ENCODE measurements at places on chromosomes 5 and 9.

GRCh38 chr5:116583862-116584222 is 9.2 kb upstream of the SEMA6A start:
- DNase-seq = no peak

DNA sequence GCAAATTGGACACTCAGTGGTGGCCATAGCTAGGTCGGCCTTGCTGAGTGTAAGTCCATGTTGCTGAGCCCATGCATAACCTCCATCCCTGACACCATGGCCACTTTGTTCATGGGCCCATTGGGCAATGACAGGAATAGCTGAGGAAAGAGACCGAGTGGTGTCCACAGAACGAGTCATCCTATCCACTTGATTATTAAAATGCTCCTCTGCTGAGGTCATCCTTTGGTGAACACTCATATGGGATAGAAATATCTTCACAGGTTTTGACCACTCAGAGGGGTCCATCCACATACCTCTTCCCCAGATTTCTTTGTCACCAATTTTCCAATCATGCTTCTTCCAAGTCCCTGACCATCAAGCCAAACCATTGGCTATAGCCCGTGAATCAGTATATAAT is 63.6 kb downstream of the PPIC start:
- DNase-seq = no peak

GRCh38 chr5:64759960-64760660 is 8.4 kb downstream of the SREK1IP1 start:
- DNase-seq = no peak

- DNase-seq = no peak
These were observed 362.8 kb downstream of the IRX1 start for GRCh38 chr5:3958389-3958788.

DNA sequence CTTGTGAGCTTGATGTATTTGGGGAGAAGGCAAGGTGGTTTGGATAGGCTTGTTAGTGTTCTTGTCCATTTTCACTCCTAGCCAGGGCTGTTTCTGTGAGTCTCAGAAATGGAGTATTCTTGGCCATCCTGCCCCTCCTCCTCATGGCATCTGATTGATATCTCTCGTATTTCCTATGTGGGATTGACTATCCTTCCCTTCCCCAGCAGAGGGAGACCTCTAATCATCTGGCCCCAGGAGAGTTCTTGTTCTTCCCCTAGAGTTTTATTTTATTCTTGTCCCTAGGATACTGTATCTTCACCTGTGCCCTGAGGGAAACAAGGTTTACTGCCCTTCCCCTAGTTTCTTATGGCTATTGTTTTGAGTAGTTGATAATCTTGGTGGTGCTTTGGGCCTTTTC is 114.4 kb downstream of the VPS13A start:
- DNase-seq = no peak

DNA sequence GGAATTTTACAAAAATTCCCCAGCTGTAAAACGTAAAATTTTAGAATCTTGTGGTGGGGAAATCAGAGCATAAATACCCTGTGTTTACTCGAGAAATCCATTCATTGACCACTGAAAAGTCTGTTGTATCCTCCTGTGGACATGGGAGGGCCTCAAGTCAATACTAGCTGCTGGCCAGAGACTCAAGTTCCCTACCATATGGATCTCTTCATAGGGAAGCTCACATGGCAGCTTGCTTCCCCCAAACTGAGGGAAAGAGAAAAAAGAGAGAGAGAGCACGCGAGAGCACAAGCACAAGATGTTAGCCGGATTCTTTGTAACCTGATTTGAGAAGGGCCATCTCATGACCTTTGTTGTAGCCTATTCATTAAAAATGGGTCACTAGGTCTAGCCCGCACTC is 591.9 kb downstream of the LRRC70 start:
- no peak for DNase-seq

DNA sequence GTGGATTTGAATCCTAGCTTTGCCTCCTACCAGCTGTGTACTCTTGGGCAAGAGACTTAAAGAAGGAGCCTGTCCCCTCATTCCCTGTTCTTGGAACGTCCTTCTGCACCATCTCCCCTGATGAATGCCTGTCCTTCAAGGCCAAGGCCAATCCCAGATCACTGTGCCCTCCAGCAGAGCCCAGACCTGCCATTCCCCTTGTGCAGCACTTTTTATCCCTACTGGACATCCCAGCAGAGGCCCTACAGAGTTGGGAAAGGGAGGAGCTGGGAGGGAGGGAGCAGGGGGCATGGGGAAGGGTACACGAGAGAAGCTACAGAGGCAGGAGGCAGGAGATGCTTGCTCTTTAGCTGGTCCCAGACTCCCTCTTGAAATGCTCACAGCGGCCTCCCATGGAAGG is 223.9 kb downstream of the PBX3 start:
- no peak for DNase-seq

- no peak for DNase-seq
These were observed 341.0 kb upstream of the POU5F2 start for GRCh38 chr5:94082405-94082804.

DNA sequence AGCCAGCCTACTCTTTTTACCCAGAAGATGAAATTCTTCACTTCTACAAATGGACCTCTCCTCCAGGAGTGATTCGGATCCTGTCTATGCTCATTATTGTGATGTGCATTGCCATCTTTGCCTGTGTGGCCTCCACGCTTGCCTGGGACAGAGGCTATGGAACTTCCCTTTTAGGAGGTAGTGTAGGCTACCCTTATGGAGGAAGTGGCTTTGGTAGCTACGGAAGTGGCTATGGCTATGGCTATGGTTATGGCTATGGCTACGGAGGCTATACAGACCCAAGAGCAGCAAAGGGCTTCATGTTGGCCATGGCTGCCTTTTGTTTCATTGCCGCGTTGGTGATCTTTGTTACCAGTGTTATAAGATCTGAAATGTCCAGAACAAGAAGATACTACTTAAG is 16.6 kb downstream of the OCLN start:
- no peak for DNase-seq

GRCh38 chr5:79845448-79846197 is 145.4 kb downstream of the MTX3 start:
- DNase-seq = no peak

DNA sequence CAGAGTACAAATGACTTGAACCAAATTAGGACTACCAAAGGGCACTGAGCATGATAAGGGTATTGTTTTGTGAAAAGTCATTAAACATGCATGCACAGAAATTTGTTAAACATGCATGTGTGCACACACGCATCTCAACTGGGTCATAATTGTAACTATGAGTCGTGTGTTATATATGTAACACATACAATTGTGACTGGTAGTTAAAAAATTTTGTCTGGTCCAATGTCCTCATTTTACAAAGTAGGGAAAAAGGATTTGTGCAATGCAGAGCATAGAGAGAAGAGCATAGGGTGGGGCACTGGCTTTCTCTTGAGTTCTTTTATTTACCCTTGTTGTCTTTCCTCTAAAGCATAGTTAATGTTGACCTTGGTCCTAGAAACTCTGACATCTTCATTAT is 19.3 kb upstream of the IGFBPL1 start:
- no peak for DNase-seq

GRCh38 chr5:163571744-163572143 is 66.3 kb downstream of the MAT2B start:
- no peak for DNase-seq

DNA sequence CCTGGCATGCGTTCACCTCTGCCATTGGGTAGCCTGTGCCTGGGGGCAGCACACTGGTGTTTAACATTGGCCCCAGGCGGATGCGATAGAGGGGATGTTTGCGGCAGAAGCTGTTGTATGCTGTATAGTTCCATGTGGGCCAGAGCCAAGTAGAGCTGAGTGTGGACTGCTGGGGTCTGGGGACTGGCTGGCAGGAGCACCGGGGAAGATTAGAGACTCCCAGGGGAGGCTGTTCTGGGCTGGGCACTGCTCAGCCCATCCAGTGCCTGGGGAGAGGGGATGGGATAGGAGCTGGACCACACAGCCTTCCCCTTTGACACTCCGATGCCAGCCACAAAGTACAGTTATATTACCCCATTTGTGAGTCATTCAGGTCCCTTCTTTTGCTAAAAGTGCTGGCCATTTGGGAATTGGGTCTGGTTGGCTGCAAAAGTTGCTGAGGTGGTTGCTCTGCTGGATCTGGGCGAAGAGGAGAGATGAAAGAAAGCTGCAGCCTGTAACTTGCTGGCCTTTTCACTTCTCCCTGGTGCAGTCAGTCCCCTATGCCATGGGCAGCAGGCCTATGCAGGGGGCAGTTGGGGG is 73.8 kb downstream of the RGS3 start:
- DNase-seq = no peak

GRCh38 chr5:81632679-81633078 is 118.2 kb downstream of the SSBP2 start:
- no peak for DNase-seq

- DNase-seq = no peak
These were observed 84.8 kb downstream of the ADAMTS2 start for GRCh38 chr5:179260324-179261070.

DNA sequence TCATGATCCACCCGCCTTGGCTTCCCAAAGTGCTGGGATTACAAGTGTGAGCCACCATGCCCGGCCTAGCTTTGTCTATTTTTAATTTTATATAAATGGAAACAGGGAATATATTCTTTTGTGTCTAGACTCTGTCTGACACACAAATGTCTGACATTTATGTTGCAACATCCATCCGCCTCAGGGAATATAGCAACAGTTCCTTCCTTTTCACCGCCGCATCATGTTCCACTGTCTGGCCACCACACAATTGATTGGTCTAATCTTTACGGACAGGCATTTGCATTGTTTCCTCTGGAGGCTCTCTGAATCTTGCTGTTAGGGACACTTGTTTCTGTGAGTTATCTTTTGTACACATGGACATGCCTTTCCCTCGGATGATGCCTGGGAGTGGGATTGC is 20.1 kb upstream of the TBC1D9B start:
- DNase-seq = no peak

- no peak for DNase-seq
These were observed 58.4 kb downstream of the TEX10 start for GRCh38 chr9:100294341-100294740.

DNA sequence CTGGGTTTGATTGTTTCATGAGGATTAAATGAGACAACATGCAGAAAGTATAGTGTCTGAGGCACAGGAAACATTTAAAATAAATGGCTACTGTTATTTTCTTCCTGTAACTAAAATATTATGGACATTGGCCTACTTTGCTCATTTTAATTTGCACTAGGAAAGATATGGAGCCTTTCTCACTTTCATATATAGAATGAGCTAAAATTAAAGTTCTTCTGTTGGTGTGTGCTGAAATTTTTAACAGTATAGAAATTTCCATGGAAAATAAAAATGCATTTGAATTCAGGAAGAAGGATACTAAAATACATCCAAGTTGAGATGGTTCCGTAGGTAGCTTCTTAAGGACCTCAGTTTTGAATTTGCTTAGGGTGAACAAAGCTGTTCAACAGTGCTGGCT is 131.9 kb downstream of the MAST4 start:
- DNase-seq = no peak

DNA sequence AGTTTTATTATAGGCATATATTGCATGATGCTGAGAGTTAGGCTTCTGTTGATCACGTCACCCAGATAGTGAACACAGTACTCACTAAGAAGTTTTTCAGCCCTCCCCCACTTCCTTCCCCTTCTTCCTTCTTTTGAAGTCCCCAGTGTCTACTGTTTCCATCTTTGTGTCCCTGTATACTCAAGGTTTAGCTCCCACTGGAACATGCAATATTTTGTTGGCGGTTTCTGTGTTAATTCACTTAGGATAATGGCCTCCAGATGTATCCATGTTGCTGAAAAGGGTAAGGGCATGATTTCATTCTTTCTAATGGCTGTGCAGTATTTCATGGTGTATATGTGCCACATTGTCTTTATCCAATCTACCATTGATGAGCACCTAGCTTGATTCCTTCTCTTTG is 764.3 kb downstream of the MTRR start:
- no peak for DNase-seq

DNA sequence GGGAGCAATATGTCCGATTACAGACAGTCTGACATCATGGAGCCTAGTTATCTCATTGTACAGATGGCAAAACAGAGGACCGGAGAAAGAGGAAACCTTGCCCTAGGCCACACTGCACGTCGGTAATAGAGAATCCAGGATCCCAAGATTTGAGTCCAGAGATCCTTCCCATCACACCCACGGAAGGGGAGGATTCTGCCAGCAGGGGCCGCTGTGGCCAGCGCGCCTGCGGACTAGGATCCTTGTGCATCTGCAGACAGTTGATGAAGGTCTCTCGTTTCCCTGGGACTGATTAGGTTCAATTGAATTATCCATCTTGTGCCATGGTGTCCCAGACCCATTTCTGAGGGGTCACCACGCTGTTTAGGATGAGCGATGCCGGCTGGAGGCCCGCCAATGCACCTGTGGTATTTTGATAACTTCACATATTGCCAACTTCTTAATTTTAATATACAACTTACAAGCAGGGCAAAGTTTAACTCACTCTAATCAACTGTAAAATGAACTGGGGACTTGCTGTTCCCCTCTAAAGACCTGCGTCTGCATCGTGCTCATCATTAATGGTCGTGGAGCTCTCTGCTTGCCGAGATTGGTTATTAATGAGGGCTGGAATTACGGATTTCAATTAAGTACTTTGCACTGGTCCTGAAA is 592.7 kb upstream of the BRINP1 start:
- DNase-seq = peak; percentile 21

GRCh38 chr5:123279136-123279535 is 144.1 kb downstream of the CEP120 start:
- no peak for DNase-seq

GRCh38 chr9:80041821-80042220 is 470.1 kb downstream of the TLE4 start:
- DNase-seq = no peak

GRCh38 chr5:43773478-43773844 is 170.5 kb downstream of the NNT start:
- DNase-seq = no peak

DNA sequence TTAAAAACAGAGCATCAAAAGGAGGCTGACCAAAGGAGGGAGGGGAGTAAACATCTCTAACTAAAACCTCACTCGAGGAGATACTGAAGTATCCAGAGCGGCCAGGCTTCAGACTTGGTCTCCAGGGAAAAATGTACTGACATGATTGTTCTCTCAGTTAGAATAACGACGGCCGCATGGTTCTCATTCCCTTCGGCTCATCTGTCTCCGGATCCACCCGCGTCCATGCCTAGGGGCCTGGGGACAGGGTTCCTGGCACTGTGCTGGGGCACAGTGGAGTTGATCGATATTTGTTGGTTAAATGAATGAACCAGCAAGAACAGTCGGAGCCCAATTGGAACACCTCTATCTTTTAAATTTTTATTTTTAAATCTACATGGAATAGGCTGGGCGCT is 167.1 kb upstream of the PHYKPL start:
- no peak for DNase-seq

GRCh38 chr5:18299166-18299565 is 664.9 kb downstream of the TAF11L14 start:
- DNase-seq = no peak

Data from GM13977 (cell line).